ENCODE measurements at places on chromosomes 4 and X.

DNA sequence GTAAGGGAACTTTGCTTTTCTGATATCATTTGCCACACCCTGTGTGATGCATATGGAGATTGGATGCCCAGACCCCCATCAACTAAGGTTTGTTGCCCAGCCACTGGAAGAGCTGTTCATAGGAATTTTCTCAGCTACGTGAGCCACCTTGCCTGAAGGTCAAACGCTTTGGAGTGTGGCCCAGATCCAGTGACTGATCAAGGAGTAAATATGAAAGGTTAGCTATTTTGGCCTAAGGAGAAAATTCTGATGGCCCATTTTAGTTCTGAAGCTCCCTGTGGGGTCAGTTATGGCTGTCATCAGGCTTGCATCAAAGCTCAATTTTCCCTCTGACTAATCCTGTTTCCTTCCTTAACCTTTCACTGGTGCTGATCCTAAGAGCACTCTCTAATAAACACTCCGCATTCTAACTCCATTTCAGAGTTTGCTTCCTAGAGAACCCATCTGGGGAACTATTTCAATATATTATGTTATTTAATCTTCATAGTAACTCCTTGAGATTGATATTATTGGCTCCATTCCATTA, 407.7 kb downstream of the SPRY1 start:
- H3K4me3 ChIP-seq, result no peak overlapping the region
- no peak for ATAC-seq
- no peak overlapping the region for H3K27ac ChIP-seq
- no peaks in the 10 kb centered on the region for H3K36me3 ChIP-seq
- H3K4me1 ChIP-seq, result no peaks in the 10 kb centered on the region

GRCh38 chr4:83328521-83329187, 6.0 kb downstream of the HPSE start:
- no peak for ATAC-seq
- H3K36me3 ChIP-seq, result peaks cover 4% of the 10 kb centered on the region

DNA sequence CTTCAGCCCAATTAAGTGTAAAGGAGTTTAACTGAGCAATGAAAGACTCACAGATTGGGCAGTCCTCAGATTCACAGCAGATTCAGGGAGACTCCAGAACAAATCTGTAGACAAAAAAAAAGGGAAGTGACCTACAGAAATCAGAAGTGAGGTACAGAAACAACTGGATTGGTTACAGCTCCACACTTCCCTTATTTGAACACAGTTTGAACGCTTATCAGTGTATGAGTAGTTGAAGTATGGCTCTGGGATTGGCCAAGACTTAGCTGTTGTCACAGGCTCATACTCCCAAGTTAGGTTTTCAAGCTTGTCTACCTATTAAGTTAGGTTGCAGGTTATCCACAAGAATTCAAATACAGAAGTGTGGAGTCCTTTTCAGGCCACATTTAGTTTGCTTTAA, 112.4 kb upstream of the ELOVL6 start:
- H3K27ac ChIP-seq, result no peak overlapping the region
- ATAC-seq, result peak; percentile 51
- H3K36me3 ChIP-seq, result no peaks in the 10 kb centered on the region
- peaks cover 12% of the 10 kb centered on the region for H3K27me3 ChIP-seq

- H3K4me1 ChIP-seq, result no peaks in the 10 kb centered on the region
- H3K27me3 ChIP-seq, result peaks cover 13% of the 10 kb centered on the region
- H3K27ac ChIP-seq, result no peak overlapping the region
- peak; percentile 37 for ATAC-seq
- H3K4me3 ChIP-seq, result no peak overlapping the region
These were observed 29.0 kb downstream of the NAA11 start for GRCh38 chr4:79296768-79297428.

DNA sequence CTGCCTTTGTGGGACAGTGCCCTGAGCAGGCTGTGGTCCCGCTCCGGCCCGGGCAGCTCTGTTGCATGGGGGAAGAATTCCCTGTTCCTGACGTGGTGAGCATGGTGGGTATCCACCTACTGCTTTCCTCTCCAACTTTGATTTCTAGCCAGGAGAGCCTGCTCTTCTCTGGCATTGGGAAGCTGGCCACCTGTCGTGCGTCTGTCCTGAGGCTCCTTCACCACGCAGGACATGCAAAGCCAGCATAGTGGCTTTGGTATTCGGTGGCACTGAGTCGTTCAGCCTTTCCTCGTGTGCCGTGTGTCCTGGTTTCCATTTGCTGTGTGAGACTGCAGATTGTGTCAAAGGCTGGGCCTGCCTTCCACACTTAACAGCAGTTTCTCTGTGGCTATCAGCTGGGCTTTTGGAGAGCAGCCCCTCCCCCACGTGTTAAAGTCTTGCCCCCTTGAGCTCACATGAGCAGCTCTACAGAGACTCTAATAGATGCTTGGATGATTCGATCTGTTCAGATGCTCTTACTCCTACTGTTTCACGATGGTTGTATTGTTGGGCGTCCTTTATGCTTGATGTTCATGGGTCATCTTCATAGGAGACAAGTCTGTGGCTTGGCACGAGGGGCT, 46.3 kb upstream of the CLCN4 start:
- peaks cover 11% of the 10 kb centered on the region for H3K36me3 ChIP-seq
- H3K27ac ChIP-seq, result peak overlapping the region; percentile 93
- no peak for ATAC-seq
- H3K4me1 ChIP-seq, result peaks cover 65% of the 10 kb centered on the region

- no peaks in the 10 kb centered on the region for H3K36me3 ChIP-seq
- no peaks in the 10 kb centered on the region for H3K27me3 ChIP-seq
- no peak overlapping the region for H3K27ac ChIP-seq
- no peak for ATAC-seq
- no peak overlapping the region for H3K4me3 ChIP-seq
- H3K4me1 ChIP-seq, result peaks cover 9% of the 10 kb centered on the region
These were observed 36.3 kb downstream of the MGARP start for GRCh38 chr4:139243448-139244365.

DNA sequence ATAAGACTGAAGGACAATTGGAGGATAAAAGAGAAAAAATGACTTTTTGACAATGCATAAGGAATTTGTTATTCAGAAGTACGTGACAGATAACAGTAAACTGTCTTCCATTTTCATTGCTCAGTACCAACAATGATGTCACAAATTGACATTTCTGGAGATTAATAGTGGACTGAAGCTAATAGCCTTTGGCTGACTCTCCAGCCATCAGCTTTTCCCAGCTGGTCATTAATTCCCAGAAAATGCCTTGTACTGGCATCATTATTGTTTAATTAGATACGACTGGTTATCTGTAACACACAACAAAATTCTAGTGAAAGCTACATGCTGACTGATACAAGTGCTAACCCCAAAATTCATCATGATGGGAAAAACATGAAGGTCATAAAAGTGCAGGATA, 147.9 kb upstream of the FGF13 start:
- no peak overlapping the region for H3K4me3 ChIP-seq
- H3K4me1 ChIP-seq, result no peaks in the 10 kb centered on the region
- H3K27ac ChIP-seq, result no peak overlapping the region
- no peaks in the 10 kb centered on the region for H3K27me3 ChIP-seq

- H3K4me1 ChIP-seq, result no peaks in the 10 kb centered on the region
- no peak overlapping the region for H3K4me3 ChIP-seq
- H3K36me3 ChIP-seq, result peaks cover 49% of the 10 kb centered on the region
- H3K27me3 ChIP-seq, result no peaks in the 10 kb centered on the region
These were observed 22.4 kb downstream of the NUDT9 start for GRCh38 chr4:87444741-87445140.

DNA sequence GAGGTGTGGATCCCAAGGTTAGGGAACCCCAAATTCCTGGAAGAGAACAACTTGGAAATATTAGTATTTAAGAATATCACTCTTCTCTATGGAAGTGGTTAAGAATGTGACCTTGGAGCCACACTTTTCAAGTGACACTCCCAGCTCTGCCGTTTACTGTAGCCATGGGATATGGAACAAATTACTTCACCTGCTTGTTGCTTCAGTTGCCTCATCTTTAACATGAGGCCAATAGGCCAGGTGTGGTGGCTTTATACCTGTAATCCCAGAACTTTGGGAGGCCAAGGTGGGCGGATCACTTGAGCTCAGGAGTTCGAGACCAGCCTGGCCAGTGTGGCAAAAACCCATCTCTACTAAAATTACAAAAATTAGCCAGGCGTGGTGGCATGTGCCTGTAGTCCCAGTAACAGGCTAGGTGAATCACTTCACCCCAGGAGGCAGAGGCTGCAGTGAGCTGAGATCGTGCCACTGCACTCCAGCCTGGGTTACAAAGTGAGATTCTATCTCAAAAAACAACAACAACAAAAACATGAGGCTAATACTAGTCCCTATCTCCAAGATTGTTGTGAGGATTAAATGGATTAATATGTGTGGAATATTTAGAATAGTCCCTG, 13.0 kb downstream of the IL13RA1 start:
- H3K4me3 ChIP-seq, result no peak overlapping the region
- no peak overlapping the region for H3K27ac ChIP-seq
- no peaks in the 10 kb centered on the region for H3K27me3 ChIP-seq
- ATAC-seq, result no peak
- peaks cover 32% of the 10 kb centered on the region for H3K4me1 ChIP-seq

- H3K36me3 ChIP-seq, result peaks cover 13% of the 10 kb centered on the region
- H3K27ac ChIP-seq, result peak overlapping the region; percentile 5
- H3K27me3 ChIP-seq, result no peaks in the 10 kb centered on the region
- peaks cover 27% of the 10 kb centered on the region for H3K4me1 ChIP-seq
- ATAC-seq, result no peak
These were observed 81.4 kb downstream of the RBM47 start for GRCh38 chr4:40548256-40548655.

Measured in stimulated activated memory B cell treated with anti-CD40 and anti-IgM and Interleukin-4, amounts not matched to agents 10 μg/mL and 1 μg/mL and 100 μg/mL, for 72 hours (primary cell).